Fibroblast of the aortic adventitia (primary cell): ENCODE measurements at places on chromosomes 1 and 21.

DNA sequence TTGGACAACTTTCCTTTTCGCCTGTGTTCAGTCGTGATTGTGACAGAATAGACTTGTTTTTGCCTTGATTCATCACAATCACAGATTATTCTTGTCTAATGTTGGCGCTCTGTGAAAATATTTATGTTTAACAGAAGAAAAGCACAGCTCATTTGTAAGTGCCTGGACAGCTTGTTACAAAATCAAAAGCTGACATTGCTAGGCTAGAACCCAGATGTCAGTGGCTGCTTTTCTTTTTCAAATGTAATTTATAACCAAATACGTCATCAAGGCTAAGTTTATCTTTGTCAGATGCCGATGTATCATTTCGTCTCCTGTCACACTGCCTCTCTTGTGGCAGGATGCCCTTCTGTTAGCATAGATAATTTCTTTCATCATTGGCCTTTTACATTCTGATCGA is 1227.3 kb downstream of the PLA2G4A start:
- peak; percentile 0 for DNase-seq

- DNase-seq, result no peak
Measured at GRCh38 chr21:46608672-46609111, 3.8 kb upstream of the S100B start.

GRCh38 chr1:87202451-87202850 is 126.2 kb upstream of the LMO4 start:
- no peak for DNase-seq

DNA sequence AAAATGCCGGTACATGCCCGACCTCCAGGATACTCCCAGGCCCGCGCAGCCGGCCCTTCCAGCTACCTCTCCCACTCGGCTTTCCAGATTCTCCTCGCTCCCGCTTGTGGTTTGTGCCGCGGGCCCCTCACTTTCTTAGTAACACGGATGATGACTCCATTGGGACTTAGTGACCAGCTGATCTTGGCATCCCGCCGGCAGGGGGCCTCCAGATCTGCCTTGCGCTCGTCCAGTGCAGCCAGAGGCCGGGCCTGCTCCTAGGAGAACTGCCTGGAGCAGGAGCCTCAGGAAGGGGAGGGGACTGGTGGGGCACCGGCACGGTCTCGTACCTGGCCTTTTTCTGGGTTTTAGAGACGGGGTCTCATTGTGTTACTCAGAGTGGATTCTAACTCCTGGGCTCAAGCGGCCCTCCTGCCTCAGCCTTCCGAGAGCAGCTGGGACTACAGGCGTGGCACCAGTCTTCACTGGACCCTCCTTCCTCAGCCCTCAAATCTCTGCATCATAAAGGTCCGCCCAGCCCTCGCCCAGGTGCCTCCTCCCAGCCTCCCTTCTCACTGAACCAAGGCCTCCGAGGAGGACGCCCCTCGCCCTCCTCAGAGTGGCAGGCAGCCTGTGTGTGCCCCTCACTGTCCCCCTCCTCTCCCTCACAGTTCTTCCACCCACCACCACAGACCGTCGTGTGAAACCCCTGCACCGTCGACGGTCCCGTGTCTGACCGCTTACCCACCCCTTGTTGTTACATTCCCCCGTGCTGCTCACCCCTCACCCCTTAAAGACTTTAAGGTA is 78.6 kb downstream of the SLC25A24 start:
- DNase-seq, result no peak

GRCh38 chr1:38018864-38019343 is 6.4 kb downstream of the UTP11 start:
- peak; percentile 69 for DNase-seq

DNA sequence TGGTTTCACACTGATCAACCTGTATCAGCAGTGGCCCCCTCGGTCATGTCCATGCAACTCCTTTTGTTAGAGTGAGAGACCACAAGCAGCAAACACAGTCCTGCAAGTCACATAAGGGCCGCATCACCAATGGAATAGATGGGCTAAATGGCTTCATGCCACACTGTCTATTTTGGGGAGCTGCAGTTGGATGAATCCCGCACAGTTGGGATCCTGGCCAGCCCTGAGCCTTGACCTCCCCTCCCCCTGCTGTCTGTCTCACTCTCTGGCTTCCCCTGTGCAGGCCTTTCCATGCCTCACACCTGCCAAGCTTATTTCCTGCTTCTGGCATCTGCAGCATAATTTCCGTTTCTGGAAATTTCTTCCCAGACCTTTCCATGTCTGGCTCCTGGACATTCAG is 57.0 kb downstream of the CNIH3 start:
- no peak for DNase-seq

DNA sequence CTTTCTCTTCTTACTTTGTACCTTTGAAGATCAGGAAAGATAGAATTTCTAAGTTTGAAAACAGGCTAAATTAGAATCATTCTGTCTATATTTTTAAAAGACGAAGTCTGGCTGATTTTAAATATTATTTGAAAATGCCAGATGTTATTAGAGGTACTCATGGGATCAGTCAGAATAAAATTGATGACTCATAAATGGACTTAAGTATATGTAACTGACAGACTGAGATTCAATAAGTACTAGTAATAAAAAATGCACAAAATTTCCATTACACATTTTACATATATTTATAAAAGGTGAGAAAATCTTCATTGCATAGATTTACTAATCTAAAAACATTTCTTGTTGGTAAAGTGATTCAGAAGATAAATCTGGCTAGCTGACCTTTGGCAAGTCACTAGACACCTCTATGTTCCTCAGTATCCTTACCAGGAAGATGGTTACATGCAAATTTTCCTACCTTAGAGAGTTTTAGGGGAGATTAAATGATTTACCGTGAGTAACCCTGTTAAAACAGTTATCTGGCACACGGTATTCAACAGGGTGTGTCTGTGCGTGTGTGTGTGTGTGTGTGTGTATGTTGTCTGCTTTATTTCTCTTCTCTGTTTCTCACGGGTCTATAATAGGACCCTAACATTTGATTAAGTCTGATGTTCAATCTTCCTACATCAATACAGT is 189.0 kb downstream of the RUNX1 start:
- DNase-seq, result no peak

GRCh38 chr1:67146101-67146500 is 11.3 kb upstream of the C1orf141 start:
- no peak for DNase-seq

DNA sequence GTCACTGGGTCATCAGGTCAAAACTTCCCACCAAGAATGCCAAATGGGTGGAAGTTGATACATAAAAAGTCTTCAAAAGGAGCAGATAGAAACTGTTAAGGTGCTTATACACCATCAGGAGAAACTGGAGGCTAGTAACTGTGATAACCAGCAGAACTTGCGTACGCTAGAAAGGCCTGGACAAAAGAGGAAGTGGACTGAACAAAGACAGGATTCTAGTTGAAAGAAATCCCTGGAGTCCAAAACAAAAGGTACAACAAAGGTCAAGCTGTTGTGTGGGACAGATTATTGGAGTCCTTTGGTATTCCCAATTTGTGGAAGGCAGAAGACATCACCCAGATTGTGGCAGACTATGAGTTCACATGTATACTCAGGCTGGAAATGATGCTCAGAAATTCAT is 215.8 kb upstream of the PBX1 start:
- DNase-seq, result no peak

DNA sequence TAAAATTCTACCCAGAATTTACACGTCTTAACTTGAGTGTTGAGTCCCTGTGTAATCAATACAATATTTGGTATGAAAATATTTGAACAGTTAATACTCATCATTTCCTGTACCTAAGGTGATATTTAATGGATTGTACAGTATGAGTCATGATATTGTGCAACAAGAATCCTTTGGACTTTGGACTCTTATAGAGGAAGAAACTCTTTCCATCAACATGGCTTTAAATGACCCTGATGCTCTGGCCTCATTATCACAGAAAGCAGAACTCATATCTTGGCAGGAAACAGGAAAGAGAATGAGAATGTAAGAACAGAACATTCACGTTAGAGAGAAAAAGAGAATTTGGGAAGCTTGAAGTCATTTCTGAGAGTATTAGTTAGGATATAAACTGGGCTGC is 168.8 kb upstream of the B3GALT2 start:
- peak; percentile 15 for DNase-seq

DNA sequence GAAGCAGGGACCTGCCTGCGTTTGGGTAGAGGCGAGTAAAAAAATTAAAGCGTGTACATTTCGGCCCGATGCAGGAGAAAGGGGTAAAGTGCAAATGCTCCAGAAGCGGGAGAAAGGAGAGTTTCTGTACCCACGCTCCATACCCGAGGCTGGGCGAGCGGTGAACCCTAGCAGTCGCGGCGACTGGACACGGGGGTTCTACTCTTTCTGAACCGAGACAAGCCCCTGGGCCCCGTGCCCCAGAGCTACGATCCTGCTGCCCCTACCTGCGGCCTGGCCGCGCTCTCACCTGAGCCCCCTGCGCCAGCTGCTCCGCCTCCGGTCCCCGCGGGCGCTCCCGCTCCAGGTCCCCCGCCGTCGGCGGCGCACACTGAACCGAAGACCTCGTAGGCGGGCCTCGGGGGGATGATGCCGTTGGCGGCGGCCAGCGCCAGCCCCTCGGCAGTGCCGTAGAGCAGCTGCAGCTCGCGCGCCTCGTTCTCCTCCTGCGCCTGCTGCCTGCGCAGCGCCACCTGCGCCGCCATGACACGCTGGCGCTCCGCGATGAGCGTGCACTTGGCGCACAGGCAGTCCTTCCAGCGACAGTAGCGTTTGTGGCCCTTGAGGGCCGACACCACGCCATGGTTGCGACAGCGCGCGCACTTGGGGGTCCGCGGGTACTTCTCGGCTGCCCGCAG is 2.4 kb downstream of the DMRTA2 start:
- no peak for DNase-seq

DNA sequence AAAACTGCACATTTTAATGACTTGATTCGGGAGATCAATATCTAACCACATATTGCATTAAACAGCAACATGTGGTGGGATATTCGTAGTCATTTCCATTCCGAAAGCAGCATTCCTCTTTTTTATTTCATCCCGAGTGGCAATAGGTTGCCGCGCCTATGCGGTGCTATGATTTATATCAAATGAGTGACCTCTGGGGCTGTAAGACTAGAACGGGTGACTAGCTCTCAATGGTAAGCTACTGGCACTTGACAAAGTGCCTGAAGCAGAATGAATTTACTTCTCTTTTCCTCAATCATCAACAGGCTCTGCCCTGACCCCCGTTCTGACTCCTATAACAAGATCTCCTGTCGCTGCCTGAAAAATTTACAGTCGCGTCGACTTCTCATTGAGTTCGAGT is 162.3 kb downstream of the ZNF281 start:
- no peak for DNase-seq

DNA sequence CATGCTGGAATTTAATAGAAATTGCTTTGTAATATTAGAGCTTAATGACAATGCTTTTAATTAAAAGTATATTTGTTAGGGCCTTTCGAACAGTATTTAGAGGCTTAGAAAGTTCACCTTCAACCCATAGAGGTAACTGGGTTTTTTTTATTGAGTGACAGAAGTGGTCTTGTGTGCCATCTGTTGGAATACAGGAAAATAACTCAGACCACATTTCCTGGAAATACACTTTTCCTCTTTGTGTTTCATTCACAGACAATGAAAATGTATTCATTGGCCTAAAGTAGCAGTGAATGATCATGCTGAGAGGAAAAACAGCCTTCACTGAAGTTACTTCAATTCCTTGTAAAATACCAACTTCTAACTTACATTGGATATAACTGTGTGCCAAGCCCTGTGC is 83.6 kb upstream of the L1TD1 start:
- no peak for DNase-seq

GRCh38 chr21:9758141-9758540 is 763.2 kb upstream of the TPTE start:
- DNase-seq, result no peak

DNA sequence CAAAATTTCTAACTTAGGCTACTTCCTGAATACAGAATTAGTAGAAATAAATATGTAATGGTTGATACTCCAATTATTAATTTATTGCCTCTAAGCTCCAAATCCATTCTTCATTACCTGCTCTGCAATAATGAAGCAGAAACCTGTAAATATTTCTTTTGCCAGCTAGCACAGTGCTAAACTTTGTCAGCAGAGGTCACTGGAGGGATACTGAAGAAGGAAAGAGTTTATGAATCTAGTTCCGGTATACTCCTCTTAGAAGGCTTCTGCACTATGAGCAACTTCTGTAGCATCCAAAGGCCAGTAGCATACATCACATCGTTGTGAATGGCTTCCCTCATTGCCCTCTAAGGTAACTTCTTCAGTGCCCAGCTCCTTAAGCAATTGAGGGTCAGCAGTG is 81.0 kb upstream of the LHX8 start:
- DNase-seq, result no peak

DNA sequence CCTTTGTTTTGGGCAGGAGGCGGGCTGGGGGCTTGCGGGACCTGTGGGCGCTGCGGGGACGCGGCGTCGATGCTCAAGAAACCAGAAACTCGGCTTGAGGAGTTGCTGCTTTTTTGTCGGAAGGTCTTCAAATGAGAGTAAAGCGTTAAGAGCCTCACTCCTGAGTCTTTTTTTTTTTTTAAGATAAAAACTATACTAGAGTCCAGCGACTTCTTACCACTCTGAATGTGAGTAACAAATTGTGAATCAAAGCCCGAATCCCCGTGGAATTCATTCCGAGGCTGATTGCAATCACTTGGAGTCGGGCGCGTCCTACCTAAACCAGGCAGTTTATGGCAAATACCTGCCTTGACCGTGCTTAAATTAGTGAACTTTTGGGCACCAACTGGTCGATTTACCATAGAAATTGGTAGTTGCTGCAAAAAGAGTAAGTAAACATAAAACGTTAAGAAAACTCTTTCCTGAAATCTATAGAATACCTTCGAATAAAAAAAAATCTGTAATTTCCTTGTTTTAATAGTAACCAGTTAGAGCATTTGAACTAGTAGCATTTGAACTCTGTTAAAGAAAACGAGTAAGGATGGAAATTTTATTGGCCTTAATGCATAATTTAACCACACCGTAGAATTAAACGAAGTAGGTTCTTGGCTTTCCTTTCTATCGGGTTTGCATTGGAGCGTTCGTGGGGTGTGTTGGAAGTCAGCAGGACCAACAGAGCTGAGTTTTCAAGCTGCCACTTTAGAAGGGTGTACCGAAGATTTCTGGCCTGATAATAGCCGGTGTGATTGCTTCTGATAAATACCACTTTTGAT is 769 bp downstream of the GPSM2 start:
- DNase-seq, result peak; percentile 60

GRCh38 chr1:104630567-104631149 is 881.0 kb downstream of the AMY1C start:
- no peak for DNase-seq

- peak; percentile 95 for DNase-seq
Measured at GRCh38 chr1:156500793-156501506, 375 bp upstream of the MEF2D start.

- peak; percentile 40 for DNase-seq
Measured at GRCh38 chr1:234608911-234609690, 877 bp downstream of the IRF2BP2 start.

DNA sequence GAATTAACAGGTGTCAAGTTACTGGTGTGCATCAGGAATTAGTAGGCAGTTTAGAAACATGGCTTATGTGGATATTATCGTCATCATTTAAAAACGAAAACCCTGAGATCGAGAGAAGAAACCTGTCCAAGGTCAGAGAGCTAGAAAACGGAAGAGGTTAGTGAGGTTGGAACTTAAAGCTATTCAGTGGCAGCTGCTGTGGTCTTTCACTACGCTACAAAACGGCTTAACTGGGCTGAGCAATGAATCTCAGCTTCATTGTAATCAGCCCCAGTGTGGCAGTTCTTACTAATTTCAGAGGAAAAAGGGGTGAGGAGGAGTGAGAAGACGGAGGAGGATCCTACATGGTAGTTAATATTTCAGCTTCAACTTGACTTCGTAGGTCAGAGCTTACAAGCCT is 77.9 kb downstream of the DAB1 start:
- DNase-seq, result no peak
